MCF 10A (cell line): ENCODE measurements at places on chromosomes 1 and 21.

DNA sequence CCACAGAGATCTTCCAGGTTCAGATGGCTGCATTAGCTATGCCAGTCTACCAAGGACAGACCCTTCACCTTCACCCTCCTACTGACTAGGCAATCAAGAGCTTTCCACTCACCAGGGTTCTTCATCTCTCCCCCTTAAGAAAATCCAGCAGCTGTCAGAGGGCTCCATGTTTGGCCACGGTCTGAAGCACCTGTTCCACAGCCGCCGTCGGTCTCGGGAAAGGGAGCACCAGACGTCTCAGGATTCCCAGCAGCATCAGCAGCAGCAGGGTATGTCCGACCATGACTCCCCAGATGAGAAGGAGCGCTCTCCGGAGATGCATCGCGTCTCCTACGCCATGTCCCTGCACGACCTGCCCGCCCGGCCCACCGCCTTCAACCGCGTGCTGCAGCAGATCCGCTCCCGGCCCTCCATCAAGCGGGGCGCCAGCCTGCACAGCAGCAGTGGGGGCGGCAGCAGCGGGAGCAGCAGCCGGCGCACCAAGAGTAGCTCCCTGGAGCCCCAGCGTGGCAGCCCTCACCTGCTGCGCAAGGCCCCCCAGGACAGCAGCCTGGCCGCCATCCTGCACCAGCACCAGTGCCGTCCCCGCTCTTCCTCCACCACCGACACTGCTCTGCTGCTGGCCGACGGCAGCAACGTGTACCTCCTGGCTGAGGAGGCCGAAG, 13.8 kb downstream of the TMCC2 start:
- no peak for DNase-seq

GRCh38 chr1:36693603-36694002, 210.9 kb upstream of the CSF3R start:
- no peak for DNase-seq

DNA sequence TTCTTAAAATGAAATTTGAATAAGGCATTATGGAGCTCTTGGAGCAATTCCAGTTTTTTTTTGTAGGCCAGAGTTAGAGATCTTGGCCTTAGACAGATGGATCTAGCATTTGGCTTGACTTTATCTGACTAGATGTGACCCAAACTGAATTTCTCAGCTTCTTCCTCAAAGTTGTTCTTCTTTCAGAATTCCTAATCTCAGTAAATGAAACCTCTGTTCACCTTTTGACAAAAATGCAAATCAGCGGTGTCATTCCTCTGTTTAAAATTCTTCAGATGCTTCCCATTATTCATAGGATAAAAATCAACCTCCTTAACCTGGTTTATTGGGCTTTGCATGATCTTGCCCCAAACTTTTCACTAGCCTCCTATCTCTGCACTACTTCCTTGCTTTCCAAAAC, 177.6 kb downstream of the RASAL2 start:
- no peak for DNase-seq

- DNase-seq, result no peak
Observed at GRCh38 chr1:150985179-150985825, 3.2 kb downstream of the ANXA9 start.

DNA sequence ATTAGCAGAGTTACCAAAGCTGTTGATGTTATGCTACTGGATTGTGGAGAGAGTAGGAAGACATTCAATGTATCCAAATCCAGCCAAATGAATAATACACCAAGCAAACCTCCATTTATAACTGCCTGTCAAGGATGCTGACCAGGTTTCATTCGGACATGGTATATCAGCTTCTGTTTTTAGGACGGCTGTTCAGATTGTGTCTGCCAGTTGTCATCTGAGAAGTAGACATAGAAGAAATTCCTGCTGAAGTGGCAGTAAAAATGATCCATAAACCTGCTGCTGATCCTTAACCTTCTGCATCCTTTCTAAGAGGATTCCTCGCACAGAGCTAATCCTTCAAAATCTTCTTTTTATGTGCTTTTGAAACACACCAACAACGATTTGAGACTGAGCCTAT, 663.6 kb upstream of the PLXNA2 start:
- no peak for DNase-seq

- DNase-seq, result no peak
Observed at GRCh38 chr1:217133958-217134856, 411.0 kb upstream of the ESRRG start.

GRCh38 chr1:199688133-199688676, 339.3 kb upstream of the NR5A2 start:
- DNase-seq, result no peak

GRCh38 chr1:151680826-151681225, 35.8 kb downstream of the CELF3 start:
- peak; percentile 80 for DNase-seq

DNA sequence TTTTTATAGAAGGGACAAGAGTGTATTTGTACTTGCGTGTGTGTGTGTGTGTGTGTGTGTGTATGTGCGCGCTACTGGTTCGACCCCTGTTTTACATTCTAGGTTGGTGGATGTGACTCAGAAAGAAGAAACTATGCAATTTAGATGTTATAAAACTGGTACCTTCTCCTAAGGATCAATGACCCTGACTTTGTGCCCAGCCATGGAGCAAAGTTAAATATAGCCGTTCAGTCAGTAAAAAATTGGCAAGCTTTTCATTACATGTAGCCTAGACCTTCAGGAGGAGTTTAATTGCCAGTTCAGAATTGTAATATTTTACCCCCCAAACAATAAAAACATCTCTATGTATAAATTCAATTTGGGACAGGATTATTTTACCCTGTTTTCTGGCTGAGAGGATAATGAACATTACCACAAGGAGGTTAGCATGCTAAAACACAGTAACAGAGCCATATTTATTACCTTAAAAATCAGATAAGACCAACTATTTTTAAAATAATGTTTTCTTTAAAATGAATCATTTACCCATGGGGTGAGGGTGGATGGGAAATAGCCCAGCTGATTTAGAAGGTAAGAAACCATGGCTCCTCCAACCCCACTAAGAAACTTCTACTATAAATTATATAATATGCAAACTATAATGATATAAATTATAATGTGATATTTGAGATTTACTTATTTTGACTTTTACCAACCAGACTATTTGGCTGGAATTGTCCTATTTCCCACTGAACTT, 33.5 kb upstream of the MTR start:
- DNase-seq, result no peak

DNA sequence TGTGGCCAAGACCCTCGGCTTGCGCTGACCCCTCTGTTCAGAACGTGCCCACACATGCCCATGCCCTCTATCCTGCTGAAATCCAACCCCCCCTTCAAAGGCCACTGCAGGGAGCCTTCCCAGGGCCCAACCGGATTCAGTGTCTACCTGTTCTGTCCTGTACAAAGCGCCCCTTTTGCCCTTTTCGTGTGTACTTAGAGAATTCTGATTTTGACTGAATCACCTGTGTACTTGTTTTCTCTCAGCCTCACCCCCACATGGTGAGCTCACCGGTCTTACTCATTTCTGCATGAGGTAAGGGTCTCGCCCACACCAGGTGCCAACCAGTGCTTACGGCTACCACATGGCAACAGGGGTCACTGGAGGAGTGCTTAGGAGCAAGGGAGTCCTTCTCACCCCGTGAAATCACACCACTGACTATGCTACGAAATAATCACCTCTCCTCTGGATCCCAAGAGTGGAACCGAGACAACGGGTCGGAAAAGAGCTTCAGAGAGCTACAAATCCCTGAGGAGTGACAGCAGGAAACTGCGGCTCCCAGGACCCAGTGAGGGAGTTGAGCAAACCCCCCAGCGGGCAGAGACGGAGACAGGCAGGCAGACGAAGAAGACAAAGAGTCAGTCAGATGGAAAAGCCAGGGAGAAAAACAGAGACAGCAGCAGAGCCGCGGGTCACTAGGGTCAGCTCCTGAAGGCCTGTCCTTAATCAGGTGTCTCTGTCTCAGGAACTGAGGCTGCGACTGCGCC, 2.1 kb upstream of the S100A2 start:
- peak; percentile 95 for DNase-seq

GRCh38 chr1:205493241-205494085, 11.0 kb upstream of the CDK18 start:
- peak; percentile 99 for DNase-seq

- DNase-seq, result no peak
Observed at GRCh38 chr1:228146417-228147150, 3.1 kb upstream of the GJC2 start.

DNA sequence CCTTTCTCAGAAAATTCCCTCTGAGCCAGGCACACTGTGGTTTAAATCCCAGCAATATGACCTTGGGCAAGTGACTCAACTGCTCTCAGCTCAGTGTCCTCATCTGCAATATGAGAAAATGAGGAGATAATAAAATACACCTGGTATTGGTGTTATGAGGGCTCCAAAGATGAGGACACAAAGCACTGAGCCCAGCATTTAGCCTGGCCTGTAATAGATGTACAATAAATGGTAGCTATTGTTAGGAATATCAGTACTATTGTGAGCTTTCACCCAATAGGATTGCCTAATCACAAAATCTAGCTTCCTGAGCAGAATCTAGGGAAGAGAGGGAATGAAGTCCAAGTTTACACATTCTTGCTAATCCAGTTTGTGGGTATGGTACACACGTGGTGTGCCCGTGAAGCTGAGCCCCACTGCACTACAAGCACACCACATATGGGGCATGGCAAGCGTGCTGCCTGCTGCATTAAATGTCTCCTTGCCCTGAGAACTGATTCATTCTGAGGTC, 24.3 kb upstream of the SLC30A1 start:
- peak; percentile 80 for DNase-seq

GRCh38 chr1:64848803-64849202, 103.9 kb downstream of the RAVER2 start:
- no peak for DNase-seq

DNA sequence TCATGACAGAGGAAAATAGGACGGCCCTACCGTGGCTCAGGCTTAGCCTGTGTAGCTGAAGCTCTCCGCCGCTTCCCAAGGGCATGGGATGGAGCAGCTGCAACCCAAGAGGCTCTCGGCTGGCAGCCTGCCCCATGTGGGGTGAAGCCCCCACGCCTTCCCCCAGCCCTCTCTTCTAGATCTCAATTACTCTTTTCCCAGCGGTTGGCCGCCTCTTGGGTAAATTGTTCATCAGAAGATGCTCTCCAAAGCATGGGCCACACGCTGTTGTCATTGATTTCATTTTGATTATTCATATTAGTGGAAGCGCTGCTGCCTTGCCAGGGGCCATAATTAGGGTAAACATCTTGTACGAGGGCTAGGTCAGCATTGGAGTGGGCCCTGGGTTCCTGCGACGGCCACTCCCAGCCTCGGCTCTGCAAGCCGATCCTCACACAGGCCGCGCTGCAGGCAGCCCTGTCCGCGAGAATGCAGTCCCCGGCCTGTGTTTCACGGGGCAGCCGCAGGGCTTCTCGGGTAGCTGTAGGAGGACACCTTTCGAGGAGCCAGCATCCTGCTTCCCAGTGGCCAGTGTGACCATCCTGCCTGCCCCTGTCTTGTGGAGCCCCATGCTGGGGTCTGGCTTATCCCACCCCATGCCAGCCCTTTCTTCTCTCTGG, 114.4 kb upstream of the VAMP3 start:
- no peak for DNase-seq

- peak; percentile 77 for DNase-seq
Observed at GRCh38 chr1:9289090-9289534, 3.6 kb upstream of the SPSB1 start.

- no peak for DNase-seq
Observed at GRCh38 chr1:93468662-93469061, 20.7 kb downstream of the FNBP1L start.

- peak; percentile 89 for DNase-seq
Observed at GRCh38 chr21:46285761-46286647, at the start of gene YBEY. Gene YBEY, plus strand, starts transcription at chr21:46286342. Its CDS starts 572 bp downstream, at chr21:46286914.

DNA sequence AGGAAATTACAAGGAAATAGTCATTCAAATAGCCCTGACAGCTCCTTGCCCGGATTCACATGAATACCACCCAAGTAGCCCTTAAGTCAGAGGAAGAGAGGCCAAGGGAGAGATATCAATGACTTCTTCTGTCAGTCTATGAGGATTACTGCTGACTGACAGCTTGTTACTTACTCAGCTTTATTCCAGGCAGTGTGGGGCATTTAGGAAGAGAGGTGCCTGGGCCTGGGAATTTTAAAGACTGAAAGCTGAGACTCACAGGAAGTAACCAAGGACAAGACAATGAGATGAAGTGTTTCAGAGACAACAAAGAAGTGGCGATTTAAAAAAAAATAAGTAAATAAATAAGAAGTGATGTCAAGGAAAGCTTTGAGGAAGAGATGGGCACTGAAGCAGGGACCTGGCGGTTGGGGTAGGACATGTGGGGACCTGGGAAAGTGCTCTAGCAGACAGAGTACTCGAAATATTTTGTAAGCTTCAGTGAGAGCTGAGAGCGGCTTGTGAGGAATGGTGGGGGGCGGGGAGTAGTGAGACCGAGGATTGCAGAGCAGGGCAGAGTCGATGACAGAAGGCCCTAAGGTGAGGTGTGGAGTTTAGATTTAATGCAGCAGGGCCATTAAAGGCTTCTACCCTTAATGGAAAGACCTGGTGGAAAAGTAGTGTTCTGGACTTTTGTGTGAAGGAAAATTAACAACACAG, 58.9 kb downstream of the ST3GAL3 start:
- DNase-seq, result no peak

- DNase-seq, result no peak
Observed at GRCh38 chr1:110572751-110573150, 33.4 kb downstream of the KCNA2 start.

GRCh38 chr1:198611219-198611618, 27.6 kb upstream of the PTPRC start:
- no peak for DNase-seq

GRCh38 chr1:156407344-156407743, 38.3 kb downstream of the RHBG start:
- no peak for DNase-seq

- no peak for DNase-seq
Observed at GRCh38 chr1:116408803-116409720, 36.0 kb downstream of the ATP1A1 start.

DNA sequence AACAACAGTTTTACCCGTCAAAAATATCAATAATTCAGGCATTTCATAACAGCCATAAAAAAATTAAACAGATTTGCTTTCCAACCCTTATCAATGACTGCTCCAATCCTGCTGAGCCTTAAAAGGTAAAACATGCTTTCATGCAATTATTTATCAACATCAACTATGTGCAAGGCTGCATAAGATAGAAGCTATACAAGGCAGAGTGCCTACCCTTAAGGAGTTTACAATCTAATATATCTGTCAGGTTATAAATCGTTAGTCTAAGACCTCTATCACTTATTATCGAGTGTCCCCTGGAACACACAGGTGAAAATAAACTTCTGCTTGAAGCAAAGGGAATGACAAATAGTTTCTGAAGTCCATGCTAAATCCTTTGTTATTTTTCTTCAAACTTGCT, 1.8 kb downstream of the ERRFI1 start:
- DNase-seq, result no peak

GRCh38 chr1:41330588-41331545, 30.4 kb upstream of the FOXO6 start:
- DNase-seq, result no peak

- DNase-seq, result no peak
Observed at GRCh38 chr1:182095946-182096345, 34.4 kb upstream of the ZNF648 start.
